ELF-1 (cell line): ENCODE measurements at places on chromosomes 2 and 18.

DNA sequence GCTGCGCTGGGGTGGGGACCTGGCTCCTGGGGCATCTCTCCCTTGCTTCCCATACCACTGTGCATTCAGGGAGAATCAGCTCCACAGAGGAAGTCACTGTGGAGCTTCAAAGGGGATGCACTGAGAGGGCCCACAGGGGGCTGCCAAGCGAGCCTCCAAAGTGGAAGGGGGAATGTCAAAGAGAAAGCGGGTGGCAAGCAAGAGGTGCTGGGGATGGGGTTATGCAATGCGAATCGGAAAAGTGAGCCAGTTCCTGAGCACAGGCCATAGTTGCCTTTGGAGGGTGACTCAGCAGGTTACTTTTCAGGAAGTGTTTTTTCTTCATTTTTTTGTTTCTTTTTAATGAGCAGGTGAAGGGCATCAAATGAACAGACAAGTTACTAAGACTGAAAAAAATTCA lies 17.6 kb downstream of the PMAIP1 start:
- peak; percentile 43 for DNase-seq

- peak; percentile 85 for DNase-seq
Measured at GRCh38 chr2:30346471-30347169, 100.4 kb upstream of the LCLAT1 start.

GRCh38 chr2:227684258-227684657 lies 17.7 kb downstream of the SCYGR5 start:
- DNase-seq: no peak

DNA sequence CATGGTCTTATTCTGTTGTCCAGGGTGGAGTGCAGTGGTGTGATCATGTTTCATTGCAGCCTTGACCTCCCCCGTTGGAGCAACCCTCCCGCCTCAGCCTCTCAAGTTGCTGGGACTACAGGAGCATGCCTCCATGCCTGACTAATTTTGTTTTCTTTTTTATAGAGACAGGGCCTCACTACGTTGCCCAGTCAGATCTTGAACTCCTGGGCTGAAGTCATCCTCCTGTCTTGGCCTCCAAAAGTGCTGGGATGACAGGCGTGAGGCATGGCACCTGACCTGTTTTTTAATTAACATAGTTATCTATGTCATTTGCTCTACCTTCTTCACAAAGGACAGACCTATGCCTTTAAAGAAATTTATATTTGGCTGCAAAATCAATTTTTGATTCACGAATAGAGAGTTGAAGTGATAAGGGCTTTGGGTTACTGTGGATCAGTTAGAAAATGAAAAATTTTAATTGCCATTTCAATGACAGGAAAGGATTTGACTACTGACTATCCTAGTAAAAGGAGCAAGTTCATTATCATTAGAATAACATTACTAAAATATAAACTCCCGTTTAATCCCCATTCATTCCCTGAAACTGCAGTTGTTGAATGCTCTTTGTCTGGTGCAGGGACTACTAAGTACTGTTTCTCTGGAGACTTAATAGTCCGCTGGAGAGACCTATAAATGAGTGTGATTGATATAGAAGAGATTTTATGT lies 3.7 kb downstream of the RNF138 start:
- no peak for DNase-seq

- peak; percentile 91 for DNase-seq
Measured at GRCh38 chr2:19059076-19059475, 299.3 kb downstream of the OSR1 start.

- DNase-seq: no peak
Measured at GRCh38 chr2:182482511-182482910, 55.7 kb upstream of the PDE1A start.

- peak; percentile 34 for DNase-seq
Measured at GRCh38 chr2:25512707-25513106, 160.7 kb downstream of the DTNB start.

- no peak for DNase-seq
Measured at GRCh38 chr2:164899121-164899520, 56.2 kb downstream of the SLC38A11 start.
